Fibroblast of skin of right quadriceps (primary cell): ENCODE measurements at places on chromosomes 2 and 18.

DNA sequence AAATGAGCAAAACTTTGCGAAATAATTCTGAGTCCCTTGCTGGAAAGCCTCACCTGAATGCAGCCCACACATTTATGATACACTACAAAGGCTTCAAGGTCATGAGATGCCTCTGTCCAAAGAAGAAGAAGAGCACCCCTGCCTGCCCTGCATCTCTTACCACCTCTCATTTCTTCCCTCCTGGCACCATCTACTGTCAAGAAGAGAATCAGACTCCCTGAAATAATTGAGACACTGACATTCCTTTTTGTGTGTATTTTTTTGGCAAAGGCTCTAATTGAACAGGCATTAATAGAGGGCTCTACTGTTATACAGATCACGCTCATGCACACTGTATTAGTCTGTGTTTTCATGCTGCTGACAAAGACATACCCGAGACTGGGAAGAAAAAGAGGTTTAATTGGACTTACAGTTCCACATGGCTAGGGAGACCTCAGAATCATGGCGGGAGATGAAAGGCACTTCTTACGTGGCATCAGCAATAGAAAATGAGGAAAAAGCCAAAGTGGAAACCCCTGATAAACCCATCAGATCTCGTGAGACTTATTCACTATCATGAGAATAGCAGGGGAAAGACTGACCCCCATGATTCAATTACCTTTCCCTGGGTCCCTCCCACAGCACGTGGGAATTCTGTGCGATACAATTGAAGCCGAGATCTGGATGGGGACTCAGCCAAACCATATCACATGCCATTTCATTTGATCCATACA, 176.3 kb downstream of the ALPK2 start:
- no peak for DNase-seq

GRCh38 chr2:229252280-229252679, 18.8 kb downstream of the PID1 start:
- DNase-seq, result no peak

DNA sequence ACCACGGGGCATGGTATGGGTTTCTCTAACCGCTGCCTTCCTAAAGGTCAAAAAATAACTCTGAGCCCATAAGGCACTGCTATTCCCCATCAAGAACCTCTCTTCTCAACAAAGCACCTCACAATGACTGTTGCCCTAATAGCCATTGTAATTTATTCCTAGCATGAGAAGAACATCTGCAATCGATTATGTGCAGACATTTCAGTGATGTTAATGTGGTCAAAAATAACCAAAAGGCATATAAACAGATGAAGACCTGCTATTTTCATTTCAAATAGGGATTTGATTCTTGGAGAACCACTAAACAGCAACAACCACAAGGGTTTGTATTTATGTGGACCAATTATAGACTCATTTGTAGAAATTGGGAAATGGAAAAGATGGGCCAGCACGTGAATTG, 356.6 kb downstream of the FBXO15 start:
- DNase-seq, result peak; percentile 76

DNA sequence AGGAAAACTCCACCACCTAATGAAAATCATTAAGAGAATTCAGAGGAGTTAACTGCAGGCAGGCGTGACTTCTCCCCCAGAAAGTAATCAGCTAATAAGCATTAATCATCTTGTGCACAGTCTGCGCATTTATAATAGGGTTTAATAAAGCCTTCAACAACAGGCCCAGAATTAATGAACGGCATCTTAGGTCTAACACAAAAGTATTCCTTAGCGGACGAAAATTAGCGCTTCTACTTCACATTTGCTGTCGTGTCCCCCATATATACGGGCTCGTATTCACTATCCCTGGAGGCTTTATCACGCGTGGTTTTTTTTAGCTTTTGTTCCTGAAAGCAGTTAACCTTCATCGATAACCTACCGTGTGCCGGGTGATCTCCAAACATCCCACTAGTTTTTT, 1.8 kb downstream of the ATP8B1 start:
- DNase-seq, result no peak

GRCh38 chr2:120238728-120239487, 13.7 kb upstream of the RALB start:
- DNase-seq, result peak; percentile 29

DNA sequence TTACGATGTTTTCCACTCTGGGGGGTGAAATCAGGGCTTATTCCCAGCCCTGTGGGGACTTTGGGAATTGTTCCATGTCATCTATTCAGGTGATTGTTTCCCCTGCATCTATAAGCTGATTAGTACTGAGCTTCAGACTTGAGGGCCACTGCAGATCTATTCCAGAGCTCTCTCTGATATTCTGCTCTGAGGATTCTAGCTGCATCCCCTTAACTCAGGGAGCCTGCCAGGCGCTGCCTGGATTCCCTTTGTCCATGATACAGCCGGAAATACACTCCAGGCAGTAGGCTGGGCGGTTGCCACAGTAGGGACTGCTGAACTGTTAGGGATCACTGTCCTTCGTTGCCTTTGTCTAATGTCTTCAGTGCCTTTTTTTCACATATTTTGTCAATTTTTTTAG, 31.3 kb downstream of the PTRHD1 start:
- no peak for DNase-seq

GRCh38 chr2:3487028-3487425, 32.3 kb downstream of the ADI1 start:
- no peak for DNase-seq

GRCh38 chr18:42568773-42569172, 546.7 kb downstream of the RIT2 start:
- DNase-seq, result no peak

- peak; percentile 85 for DNase-seq
Measured at GRCh38 chr2:112621790-112622527, 23.8 kb upstream of the SLC20A1 start.

DNA sequence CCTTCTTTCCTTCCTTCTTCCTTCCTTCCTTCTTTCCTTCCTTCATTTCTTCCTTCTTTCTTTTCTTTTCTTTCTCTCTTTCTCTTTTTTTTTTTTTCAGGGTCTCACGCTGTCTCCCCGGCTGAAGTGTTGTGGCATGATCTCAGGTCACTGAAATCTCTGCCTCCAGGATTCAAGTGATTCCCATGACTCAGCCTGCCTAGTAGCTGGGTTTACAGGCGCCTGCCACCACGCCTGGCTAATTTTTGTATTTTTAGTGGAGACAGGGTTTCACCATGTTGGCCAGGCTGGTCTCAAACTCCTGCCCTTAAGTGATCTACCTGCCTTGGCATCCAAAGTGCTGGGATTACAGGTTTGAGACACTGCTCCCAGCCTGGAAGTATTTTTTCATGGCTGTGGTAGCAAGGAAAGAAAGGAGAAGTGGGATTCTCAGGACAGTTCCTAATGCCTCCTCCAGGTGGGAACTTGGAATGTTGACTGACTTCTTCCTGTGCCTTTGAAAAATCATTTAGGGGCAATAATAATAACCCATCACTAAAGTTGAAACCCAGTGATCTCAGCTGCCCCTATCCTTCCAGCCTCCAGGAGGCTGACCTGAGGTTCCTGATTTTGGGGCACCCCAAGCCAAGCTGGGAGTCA, 89.3 kb upstream of the CELF4 start:
- no peak for DNase-seq

DNA sequence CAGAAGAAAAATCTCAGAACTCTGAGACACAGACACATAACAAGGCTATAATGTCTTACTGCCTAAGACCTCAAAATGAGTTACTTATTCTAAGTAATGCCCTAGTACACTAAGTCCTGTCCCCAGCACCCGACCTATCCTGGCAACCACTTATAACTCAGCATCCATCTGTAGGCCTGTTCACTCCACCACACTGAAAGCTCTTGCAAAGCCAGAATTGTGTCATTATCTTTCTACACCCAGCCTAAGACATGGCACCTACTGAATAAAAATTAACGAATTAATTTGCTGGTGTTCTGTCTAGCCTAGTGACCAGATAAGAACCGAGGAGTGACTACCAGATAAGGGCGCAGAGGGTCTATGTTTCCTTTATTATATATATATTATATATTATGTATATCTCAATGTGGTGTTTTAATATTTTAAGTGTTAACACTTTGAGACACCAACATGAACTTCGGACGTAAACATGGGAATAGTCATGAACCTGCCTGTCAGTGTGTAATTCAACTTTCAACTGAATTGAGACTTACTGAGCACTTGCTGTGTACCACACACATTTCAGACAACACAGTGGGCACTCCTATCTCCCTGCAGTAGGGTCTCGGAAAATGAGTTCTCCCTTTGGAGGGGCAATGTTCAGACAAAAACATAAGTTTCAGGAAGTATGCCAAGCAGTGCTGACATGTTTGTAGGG, 27.7 kb downstream of the TMEM131 start:
- no peak for DNase-seq

GRCh38 chr2:26932974-26933373, 37.5 kb upstream of the MAPRE3 start:
- DNase-seq, result no peak

DNA sequence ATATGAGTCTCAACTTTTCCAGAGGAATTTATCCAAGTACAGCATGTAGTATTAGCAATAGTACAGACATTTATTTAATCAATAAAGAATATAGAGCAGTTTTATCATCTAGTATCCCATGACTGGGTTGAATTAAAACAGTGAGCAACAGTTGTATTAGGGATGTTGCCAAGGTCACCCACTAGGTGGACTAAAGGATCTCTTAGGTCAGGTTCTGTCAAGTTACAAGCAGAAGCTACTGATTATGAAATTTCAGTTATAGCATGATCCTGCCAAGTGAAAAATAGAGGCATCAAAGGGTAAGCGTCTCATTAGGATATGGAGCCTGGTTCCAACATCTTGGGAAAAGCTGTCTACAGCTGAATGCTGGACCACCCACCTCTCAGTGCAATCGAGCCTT, 52.1 kb upstream of the LAPTM4A start:
- DNase-seq, result peak; percentile 28

DNA sequence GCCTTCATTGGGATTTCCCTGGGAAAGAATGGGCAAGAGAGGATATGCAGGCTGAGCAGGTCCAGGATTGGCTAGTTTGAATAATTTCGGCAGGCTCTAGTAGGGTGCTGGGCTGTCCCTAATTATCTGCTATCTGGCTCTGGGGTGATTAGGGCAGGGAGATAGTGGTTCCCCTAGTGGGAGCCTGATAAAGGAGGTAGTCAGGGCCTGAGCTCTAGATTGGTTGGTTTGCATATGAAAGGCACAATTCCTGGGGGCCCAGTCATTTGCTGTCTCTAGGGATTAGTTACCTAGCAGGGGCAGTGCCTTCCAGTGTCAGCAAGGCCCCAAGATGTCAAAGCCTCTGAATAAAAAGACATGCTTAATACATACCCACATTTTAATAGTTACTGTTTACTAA, 690.1 kb upstream of the KLHL29 start:
- no peak for DNase-seq

DNA sequence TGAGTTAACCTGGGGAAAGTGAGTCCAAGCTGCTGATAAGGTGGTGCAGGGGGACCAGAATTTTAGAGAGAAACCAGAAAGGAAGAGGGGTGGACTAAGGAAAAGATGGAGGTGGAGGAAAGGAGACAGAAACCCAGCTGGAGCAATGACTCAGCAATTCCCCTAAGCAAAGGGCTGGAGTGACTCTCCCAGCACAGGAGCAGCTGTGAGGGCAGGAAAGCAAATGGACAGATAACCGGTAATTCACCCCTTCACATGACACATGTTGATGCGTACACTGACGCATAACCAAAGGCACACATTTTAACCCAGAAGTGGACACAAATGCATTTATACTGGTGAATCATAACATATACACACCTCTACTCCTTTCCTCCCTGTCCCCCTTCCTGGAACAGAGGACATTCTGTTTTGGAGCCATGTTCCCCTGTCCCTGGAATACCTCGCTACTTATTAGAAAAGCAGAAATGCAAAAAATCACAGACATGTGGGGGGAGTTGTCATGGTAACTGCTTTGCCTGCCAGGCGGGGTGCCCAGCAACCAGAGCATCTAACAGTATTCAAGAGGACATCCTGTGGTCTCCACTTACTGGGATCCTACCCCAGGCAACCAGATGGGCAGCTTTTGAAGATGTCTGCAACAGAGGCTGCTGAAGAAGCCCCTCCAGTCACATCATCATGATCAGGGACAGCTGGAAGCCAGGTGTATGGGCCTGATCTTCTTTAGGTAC, 4.7 kb downstream of the CDK5R2 start:
- DNase-seq, result peak; percentile 34

- no peak for DNase-seq
Measured at GRCh38 chr2:99238599-99238998, 16.9 kb downstream of the LYG2 start.

- no peak for DNase-seq
Measured at GRCh38 chr2:214810671-214811070, 1.2 kb upstream of the BARD1 start.

DNA sequence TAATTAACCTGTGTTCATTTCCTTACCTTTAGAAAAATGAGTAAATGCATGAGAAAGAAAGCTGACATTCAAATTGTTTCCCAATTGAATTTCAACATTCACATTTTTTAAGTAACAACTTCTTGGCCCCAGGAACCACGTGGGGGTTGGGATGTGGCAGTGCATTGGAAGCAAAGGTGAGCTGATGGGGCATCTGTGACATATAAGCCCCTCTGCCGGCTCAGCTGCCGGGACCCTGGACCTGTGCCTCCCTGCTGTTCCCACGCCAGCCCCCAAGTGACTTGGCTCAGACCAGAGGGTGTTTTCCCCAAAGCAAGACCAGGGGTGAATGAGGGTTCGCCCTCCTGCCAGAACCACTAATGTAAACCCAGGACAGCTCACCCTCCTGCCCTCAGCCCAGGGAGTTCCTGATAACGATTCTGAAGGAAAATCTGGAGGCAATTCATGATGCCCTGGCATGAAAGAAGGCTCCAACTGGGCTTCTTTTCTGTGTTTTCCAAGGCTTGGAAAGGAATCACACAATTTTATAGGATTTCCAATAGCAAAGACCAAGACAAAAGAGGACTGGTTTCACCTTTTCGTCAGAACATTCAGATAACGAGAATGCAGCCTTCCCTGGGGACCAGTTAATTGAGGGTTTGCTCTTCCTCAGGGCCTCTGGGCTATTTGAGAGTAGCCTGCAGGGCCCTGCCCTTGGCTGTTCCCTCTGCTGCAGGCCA, 193.2 kb upstream of the TWIST2 start:
- DNase-seq, result no peak

DNA sequence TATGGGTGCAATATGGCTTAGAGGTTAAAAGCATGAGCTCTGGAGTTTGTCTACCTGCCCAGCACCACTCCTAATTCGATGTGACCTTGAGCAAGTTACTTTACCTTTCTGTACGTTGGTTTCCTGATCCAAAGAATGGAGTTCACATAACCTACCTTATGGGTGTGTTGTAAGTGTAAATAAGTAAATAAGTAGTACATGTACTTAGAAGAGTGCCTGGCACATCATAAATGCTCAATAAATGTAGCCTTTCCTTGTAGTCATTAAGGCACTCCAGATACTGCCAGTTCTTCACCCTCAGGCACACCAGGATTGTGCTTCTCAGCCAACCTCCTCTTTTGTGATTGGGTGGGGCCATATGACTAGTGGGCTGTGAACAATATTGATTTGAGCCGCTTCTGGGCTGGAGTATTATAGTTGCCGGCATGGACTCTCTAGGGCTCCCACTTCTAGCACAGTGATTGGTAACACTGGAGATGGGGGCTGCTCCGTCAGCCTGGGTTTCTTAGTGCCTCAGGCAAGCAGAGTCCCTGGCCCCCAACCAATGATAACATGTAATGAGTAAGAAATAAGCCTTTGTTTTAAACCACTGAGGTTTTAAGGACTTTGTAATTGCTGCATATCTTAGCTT, 101.7 kb upstream of the NOSTRIN start:
- DNase-seq, result no peak
